ENCODE measurements at places on chromosomes 4 and X. TPM values are rescaled to one million over a fixed set of nuclear protein-coding genes. Genes with fewer than 3 reads are reported as not detected.

PCDH10 gene
- total RNA-seq: not detected

USP17L17 gene
- not detected for total RNA-seq

SLC4A4 gene
- not detected for total RNA-seq

SMIM43 gene
- total RNA-seq: not detected

FAM9C gene
- total RNA-seq: not detected

All from MCF 10A (cell line).